ENCODE measurements at places on chromosomes 1 and 21.

DNA sequence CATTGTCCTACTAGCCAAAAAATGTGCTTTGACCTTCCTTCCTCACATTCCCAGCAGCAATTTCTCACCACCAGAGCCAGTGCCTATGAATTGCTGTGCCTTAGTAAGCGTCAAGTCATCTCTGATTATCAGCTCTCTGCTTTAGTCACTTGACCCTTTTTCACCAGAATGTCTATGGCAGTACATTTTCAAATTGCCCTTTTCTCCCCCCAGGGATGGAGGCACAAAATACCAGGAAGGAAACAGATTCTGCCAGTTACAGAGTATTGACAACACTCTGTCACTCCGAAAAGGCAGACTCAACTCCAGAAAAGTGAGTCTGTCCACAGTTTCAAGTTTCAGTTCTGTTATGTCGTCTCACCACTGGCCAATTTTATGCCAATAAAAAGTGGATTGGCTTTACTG lies 167.4 kb downstream of the TNFSF18 start:
- no peak for DNase-seq

- DNase-seq, result no peak
Observed at GRCh38 chr1:209224886-209225285, 358.6 kb upstream of the CAMK1G start.

DNA sequence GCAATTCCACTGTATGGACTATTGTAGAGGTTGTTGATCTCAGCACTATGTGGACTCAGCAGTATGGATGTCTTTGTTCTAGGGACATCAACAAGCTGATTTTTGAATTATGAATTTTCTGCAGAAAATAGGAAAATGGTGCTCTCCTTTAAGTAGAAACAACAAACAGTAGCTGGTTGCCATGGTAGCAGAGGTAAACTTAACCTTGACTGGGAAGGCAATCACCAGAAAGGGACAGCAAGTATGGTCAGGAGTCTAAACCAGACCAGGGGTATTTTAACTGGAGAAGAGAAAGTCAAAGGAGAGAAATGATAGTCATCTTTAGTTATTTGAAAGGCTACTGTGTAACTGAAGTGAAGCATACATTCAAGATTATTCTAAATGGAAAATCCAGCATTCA lies 22.3 kb downstream of the WLS start:
- DNase-seq, result no peak

DNA sequence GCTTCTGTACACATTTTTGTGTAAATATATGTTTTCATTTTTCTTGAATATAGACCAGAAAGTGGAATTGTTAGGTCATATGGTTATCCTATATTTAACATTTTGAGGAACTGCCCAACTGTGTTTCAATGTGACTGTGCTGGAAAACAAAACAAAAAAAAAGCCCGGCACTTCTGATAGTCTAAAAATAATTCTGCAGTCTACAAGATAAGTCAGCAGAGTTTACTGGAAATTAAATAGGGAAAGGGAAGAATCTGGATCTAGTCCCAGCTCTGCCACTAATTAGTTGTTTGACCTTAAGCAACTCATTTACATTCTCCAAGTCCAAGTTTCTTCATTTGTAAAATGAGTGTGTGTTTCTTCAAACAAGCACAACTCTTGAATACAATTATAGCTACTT lies 869.1 kb upstream of the B3GALT2 start:
- no peak for DNase-seq

GRCh38 chr21:33971492-33972013 lies 55.9 kb upstream of the ATP5PO start:
- DNase-seq, result no peak

DNA sequence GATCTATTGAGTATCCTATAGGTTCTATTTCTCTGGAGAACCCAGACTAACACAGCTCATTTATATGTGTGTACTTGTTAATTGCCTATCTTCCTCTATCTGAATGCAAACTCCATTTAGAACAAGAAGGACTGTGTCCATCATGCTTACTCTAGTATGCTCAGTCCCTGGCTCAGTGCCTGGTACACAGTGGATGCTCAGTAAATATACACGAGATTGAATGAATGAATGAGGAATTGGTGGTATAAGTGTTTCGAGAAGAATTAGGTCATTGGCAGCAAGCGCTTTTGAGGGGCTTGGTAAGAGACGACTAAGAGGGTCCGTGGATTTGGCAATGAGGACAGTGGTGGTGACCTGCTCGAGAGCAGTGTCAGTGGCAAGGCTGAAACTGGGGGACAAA lies 112.5 kb downstream of the CSMD2 start:
- DNase-seq, result no peak

- DNase-seq, result no peak
Observed at GRCh38 chr1:221718381-221719277, 23.3 kb downstream of the DUSP10 start.

- no peak for DNase-seq
Observed at GRCh38 chr21:36815284-36815683, 116.4 kb downstream of the SIM2 start.

DNA sequence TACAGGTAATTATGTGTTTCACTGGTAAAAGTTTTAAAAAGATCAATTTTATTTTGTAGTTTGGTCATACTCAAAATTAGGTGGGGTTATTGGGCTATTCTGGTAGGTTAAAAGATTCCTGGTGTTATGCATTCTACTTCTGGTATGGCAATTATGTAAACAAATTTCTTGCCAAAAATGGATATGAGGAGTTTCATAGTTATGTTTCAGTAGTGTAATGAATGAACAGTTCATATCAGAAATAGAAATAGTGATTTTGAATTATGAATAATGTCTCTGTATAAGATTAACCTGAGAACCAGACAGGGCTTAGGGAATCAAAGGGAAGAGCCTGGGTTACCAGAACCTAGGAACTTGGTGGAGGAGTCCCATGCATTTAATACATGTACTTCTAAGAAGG lies 15.9 kb downstream of the ATF6 start:
- no peak for DNase-seq
